ENCODE measurements at places on chromosomes 4 and X. TPM values are rescaled to one million over a fixed set of nuclear protein-coding genes. Genes with fewer than 3 reads are reported as not detected.

CSAG3 gene
- 1.3 TPM for total RNA-seq

GRIA3 gene
- not detected for total RNA-seq

PCDH10 gene
- not detected for total RNA-seq

SSX3 gene
- total RNA-seq = not detected

RNF128 gene
- not detected for total RNA-seq

UNC5C gene
- 0.21 TPM for total RNA-seq

TSPAN7 gene
- total RNA-seq = 0.60 TPM

SYN1 gene
- 2.0 TPM for total RNA-seq

C4orf50 gene
- total RNA-seq = 0.95 TPM

HTRA3 gene
- not detected for total RNA-seq

SMIM14 gene
- 8.6 TPM for total RNA-seq

ENPEP gene
- total RNA-seq = 0.84 TPM

CABS1 gene
- not detected for total RNA-seq
